ENCODE measurements at places on chromosomes 2 and 18.

GRCh38 chr2:676647-677055, 555 bp downstream of the TMEM18 start:
- DNase-seq = peak; percentile 98

GRCh38 chr18:363301-364085, 95.6 kb upstream of the THOC1 start:
- DNase-seq = no peak

DNA sequence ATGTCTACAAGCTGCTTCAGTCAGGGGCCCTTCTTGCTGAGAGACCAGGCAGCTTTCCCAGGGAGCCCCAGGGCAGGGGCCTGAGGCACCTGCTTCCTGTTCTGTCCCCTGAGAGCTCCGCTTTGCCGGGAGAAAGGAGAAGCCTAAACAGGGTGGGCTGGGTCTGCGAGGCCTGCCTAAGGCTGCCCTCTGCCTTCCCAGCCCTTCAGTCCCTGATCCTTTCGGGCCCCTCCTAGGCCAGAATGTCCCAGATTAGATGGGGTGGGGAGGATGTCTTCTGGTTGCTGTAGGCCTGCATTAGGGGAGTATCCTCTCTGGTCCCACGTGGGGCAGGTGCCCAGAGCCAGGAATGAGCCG, 72.4 kb downstream of the TGOLN2 start:
- DNase-seq = no peak

DNA sequence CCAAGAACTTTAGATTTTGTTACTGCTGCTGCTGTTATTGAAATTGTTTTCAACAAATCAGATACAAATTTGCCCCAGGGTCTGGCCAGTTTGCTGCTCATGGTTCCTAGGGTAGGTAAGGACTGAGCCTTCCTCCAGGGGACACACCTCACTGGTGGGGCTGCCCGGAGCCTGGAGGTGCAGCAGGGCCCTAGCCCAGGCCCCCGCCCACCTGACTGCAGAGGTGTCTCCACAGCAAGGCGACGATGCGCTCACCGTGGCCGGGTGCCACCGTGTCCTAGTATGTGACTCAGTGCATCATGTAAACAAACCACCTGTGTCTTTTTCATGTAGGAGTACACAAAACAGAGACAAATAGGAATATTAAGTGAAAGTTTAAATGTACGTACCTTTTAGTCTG, 153.5 kb upstream of the TPO start:
- no peak for DNase-seq

- peak; percentile 72 for DNase-seq
Observed at GRCh38 chr2:19746611-19747309, 155.0 kb downstream of the TTC32 start.

DNA sequence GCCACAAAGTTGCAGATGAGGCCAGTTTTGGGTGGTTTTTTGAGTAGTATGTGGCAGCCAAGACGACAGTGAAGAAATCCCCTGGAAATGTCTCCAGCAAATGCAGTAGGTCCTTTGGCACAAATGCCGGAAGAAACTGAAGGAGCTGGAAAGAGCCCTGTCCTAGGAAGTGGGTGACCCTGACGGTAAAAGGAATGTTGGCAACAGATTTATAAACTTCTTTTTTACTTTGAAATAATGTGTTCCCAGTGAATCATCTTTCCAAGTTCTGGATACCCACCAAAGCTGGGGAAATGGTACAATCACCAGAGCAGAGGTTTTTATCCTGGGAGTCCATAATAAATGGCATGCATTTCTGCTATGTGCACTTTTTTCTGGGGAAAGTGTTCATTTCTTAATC, 112.9 kb downstream of the CSRNP3 start:
- no peak for DNase-seq

DNA sequence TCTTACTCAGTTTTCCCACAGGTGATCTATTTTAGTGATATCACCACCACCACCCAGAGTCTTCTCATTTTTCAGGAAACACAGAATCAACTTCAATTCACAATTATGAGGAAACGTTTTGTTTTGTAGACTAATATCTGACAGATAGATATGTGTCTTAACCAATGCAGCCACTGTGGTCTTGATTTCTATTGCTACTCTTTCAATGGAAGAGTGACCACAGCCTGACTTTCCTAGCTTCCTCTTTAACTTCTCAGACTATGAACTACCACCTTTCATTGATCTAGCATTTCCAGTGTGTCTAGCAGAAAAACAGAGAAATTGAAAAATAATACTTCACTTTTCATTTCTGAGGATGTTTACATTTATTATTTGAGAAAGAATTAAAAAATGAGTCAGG, 20.5 kb downstream of the ADAM17 start:
- no peak for DNase-seq

DNA sequence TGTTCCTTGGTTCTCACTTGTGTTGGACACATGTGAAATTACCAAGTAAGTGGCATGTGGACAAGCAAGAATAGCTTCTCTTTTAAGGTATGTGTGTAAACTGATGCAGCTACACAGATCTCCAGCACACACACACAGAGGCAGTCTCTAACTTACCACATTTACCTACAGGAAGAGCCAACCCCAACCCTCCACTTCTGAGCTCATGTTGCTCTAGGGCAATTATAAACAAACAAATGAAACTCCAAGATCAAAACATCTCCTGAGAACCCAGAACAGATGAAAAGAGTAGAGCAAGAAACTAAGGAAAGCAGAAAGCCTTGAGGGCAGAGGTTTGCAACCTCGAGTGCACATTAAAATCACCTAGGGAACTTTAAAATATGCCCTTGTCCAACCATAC, 16.0 kb upstream of the TMEM37 start:
- no peak for DNase-seq
